NCI-H1092 treated with DMSO at 0.1 percent for 48 hours (cell line): ENCODE measurements at places on chromosomes 6 and 20.

DNA sequence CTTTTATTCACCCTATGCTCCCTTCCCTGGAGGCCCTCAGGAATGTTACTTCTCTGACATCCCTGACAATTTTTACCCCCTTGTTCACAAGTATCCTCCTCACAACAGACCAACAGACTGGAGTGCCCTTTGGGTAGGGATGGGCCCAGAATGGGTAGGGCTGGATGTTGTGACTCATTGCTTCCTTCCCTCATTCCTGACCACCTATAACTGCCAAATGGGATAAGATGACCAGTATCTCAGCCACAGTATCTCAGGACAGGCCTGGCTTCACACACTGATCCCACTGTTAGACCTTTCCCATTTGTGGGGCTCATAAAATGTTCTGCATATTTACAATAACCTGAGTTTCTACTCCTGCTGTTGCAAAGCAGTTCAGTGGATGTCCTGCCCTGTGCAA is 223.0 kb upstream of the LRFN2 start:
- no peak for DNase-seq

- DNase-seq, result no peak
Measured at GRCh38 chr6:57216235-57217101, 5.6 kb downstream of the RAB23 start.

DNA sequence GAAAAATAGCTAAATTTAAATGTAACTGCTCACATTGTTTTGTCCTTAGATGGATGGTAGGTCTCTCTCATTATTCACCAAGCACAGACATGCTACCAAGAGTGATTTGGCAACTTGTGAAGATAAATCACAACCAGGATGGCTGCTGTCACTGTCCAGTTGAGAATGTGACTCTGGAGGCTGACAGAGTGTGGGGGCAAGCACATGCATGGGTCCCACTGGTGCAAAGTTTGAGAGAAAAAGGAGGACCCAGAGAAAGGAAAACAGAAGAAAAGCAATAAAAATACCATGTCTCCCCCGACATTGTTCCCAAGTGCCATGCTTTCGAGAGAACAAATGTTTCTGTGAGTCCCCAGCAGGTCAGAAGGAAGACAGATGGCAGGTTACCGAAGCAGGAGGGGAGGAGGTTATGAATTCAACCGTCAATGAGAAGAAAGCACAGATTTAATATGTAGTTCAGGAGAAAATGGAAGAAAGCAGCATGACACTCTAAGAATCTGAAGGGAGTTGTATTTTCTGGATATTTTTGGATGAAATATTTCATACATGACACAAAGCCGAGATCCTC is 73.0 kb upstream of the TSHZ2 start:
- no peak for DNase-seq

DNA sequence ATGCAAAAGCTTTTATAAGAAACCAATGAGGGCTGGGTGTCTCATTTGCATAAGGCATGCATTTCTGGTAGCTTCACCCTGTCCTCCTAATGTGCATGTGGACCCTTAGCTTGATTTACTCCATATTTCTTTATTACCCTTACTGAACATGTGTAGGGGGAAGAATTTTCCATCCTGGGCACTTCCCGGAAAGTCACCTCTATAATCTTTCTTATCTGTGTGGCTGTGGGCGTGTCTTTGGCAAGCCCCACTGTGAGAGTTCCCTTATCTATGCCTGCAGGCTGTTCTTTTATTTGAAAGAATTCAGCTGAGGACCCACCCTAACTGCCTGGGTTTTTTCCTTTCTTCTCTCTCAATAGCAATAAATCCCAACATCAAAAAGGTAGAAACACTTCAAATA is 627.8 kb downstream of the DOK5 start:
- no peak for DNase-seq

GRCh38 chr6:53273370-53273769 is 75.4 kb downstream of the ELOVL5 start:
- DNase-seq, result peak; percentile 24

DNA sequence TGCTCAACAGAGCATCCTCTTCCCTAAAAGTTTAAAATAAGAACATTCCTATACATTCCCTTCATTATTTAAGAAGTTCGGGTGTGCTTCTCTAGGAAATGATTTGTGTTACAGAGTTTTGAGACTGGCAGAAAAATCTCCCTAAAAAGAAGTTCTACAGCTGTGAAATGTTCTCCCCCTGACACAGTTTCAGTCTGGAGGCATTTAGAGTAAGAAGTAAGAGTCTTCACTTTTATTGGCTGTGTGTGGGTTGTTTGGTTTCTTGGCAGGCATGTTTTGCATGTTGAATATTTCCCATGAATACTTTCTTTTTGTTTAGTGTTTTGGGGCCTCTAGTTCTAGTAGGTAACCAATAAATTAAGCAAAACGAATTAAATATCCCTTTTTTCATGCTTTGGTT is 195.9 kb downstream of the TENT5A start:
- no peak for DNase-seq

- peak; percentile 12 for DNase-seq
Measured at GRCh38 chr20:32789896-32790750, 27.9 kb downstream of the DNMT3B start.

GRCh38 chr6:79602859-79603258 is 28.3 kb upstream of the SH3BGRL2 start:
- DNase-seq, result no peak

DNA sequence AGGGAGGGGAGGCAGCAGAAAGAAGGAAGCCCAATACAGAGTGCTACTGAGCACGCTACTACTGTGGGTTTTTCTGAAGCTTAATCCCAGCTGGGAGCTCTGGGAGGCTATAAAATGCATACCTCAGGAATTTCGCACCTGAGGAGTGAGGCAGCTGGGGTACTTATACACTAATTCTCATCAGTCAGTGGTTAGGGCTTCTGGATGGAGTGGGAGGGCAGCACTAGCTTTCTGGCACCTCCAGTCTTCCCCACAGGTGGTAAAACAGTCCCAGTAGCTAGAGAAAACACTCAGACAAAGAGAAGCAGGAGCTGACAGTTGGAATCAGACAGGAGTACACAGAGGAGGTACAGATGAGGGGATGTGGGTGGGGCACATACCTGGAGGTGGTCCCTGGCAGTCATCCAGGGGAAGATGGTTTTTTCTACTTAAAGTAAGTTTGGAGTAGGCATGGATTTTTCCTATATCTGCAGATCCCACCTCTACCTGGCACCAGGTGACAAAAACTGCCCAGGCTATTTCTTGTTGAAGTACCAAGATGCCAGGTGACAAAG is 37.8 kb downstream of the CPXM1 start:
- DNase-seq, result no peak

DNA sequence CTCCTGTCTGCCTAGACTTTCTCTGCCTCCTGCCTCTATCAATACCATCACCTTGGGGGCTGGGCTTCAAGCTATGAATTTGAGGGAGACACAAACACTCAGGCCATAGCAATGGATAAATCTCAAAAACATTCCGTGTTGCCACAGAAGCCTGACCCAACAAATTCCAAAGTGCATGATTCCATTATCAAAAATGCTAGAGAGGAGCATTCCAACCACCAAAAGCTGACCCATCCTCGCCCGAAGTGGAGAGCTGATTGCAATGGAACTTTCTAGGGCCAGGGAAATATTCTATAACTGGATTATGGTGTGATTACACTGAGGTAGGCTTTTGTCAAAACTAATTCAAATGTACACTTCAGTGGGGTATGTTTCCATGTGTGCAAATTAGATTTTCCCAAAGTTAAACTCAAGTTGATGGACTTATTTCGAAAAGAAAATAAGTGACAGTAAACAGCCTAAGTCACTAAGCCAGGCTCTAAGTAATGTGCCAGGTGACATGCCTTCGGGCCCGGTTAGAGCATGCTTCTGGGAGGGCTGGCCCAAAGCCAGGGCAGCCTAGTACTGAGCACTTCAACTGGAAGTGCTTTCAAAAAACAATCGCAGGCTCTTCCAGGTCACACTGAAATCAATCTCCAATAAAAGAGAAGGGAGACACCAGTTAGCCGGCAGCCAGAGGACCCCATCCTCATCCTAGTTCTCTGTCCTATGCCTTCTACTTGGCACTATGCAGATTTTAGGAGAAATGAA is 142.3 kb downstream of the TBXT start:
- no peak for DNase-seq

DNA sequence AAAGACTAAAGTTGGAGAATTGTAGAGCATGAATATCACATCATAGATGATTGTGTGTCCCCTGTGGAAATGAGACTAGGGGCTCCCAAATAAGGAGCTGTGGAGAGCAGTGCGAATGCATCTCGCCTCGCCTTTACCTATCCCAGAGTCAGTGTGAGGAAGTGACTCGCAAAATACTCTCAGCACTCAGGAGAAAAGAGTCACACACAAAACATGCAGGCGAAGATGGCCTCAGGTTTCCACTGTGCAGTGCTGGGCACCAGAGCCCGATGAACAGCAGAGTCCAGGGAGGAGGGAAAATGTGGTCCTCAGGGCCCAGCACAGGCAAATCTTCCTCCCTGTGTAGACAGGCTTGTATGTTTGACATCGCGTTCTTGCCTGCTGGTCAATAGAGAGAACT is 126.5 kb upstream of the AFDN start:
- DNase-seq, result no peak

GRCh38 chr20:48652961-48653705 is 174.7 kb downstream of the PREX1 start:
- DNase-seq, result no peak

DNA sequence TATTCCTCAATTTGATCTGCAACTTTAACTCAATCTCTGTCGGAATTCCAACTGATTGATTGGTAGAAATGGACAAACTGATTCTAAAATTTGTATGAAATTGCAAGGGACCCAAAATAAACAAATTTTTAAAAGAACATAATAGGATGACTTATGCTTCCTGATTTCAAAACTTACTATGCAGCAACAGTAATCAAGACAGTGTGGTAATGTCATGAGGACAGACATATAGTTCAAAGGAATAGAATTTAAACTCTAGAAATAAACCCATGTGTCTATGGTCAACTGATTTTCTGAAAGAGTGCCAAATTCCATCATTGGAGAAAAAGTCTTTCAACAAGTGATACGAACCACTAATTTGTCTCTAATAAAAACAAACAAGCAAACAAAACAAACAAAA is 1320.1 kb upstream of the GJE1 start:
- no peak for DNase-seq

DNA sequence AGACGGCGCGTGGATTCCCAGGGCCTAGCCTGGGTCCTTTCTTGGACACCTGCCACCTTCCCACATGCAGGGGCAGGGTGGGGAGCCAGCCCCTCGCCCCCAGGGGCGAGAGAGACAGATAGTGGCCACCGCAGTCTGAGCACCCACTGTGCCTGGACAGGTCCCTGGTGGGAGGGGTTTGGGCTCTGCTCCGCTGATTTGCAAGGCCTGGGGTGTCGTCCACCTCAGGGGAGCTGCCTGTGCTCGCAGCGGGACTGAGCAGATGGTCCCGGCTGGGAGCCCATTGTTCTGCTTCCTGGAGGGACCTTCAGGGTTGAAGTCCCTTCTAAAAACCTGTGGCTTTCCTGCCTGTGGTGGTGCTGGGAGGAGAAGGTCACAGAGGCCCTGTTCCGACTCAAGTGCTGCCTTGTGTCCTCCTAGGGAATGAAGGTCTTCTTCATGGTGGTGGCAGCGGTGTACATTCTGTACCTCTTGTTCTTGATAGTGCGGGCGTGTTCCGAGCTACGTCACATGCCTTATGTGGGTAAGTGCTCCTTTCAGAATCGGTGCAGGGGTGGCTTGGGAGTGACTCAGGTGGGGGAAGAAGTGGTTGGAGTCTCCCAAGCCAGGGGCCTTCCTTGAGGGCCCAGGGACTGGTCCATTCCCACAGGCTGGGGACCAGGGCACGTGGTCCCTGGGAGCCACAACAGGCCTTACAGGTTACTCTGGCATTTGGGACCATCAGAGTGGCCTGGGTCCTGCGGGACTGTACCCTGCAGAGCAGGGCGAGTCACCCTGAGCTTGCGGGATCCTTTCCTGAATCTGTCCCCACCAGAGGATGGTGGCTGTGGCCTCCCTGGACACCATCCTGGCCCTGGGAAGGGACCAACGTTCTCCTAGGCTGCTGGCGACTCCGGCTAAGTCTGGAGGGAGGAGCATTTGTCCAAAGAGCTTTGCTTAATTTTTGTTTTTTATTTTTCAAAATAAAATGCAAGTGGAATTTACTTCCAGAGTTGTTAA is 19.6 kb downstream of the DYNLT1 start:
- DNase-seq, result no peak

DNA sequence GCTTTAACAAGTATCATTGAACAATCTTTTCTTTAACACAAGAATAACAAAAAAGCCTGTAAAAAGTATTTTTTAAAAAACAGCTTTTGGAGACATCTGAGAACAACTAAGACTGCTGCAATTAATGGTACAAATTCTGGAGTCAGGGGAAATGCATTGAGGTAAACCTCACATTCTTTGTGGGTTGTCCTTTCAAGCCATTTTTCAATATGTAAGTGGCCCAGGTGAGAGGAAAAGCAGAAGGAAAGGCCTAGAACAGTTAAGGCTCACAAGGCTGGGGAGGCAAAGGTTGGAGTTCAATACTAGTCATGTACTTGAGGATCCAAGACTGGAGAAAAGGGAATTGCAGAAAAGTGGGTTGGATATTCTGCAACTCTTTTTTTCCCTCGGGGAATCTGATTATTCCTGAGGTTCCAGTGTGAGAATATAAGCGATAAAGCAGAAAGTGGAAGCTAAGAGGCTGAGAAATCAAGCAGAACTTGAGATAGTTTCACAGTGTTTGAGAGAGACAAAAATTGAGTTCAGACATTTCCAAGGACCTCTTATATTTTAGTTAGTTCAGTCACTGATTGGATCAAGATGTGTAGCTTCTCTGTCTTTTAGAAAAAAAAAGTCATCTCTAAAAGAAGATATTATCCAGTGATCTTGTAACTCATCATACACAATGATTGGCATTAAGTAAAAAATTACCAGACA is 25.0 kb upstream of the TXLNB start:
- no peak for DNase-seq

- no peak for DNase-seq
Measured at GRCh38 chr20:58436868-58437645, 48.0 kb downstream of the VAPB start.

GRCh38 chr6:170314983-170315382 is 8.4 kb downstream of the FAM120B start:
- DNase-seq, result no peak

DNA sequence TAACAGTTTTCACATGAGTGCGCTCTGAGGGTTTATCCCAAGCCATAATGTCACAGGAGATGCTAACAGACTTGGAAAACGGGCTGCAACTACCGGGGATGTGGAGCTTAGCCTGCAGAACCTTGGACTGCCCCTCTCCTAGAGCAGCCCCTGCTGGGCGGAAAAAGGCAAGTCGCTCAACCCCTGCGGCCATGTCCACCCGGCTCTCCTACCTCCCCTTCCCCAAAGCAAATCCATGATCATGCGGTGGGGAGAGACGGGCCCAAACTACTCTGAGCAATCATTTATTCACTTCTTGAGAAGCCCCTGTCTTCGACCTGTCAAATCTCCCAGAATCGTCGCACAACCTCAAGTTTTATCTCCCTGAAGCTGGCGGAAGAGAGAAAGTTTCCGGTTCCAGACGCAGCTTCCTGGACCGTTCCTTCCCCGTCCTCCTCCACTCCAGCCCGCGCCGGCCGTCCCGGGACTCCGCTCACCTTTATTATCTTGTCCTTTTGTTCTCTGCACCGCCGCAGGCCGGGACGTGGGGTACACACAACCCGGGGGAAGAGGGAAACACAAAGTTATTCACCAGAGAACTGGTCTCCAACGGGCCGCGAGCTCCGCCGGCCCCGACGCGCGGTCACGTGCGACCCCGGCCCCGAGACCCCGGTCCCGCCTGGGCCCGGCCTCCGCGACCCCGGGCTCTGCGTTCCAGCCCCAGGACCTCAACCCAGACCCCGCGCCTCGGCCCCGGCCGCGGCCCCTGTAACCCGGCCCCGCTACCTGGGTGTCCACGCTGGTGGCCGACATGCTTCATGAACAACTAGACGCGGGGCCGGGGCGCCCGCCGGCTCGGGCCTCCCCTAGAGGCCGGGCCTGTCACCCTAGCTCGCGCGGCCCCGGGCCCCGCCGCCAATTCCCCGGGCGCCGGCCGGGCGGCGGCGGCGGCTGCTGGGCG is 560 bp downstream of the YTHDF1 start:
- peak; percentile 30 for DNase-seq
